ENCODE measurements at places on chromosomes 7 and 10.
A peak's percentile ranks its signal among the peaks of the same experiment; 100 is the strongest.

DNA sequence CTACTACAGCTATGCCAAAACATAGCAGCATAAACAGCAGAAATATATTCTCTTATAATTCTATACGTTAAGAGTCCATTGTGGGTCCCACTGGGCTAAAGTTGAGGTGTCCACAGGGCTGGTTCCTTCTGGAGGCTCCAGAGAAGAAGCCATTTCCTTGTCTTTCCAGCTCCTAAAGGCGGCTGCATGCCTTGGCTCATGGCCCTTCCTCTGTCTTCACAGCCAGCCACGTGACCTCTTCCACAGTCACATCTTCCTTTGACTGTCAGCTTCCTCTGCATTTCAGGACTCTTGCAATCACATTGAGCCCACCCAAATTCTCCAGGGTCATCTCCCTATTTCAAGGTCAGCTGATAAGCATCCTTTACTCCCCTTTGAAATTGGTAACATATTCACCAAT lies 17.2 kb downstream of the NACAD start:
- DNase-seq, result no peak

DNA sequence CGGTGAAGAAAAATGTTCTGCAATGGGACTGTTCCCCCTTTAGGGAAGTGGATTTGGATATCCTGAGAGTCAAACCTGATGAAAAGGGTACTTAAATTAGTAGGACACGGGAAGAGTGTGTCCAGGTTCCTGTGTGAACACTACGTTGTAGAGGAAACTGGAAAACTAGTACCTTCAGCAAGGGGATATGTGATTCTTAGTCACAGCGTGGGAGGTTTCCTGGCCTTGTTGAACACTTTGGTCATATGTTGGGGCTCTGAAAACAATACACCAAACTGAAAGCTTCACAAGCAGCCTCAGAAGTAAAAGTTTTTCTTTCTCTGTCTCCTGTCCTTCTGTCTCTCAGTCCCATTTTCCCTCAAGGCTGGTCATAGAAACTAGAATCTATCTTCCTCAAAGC lies 306.9 kb upstream of the GLI3 start:
- DNase-seq, result no peak

DNA sequence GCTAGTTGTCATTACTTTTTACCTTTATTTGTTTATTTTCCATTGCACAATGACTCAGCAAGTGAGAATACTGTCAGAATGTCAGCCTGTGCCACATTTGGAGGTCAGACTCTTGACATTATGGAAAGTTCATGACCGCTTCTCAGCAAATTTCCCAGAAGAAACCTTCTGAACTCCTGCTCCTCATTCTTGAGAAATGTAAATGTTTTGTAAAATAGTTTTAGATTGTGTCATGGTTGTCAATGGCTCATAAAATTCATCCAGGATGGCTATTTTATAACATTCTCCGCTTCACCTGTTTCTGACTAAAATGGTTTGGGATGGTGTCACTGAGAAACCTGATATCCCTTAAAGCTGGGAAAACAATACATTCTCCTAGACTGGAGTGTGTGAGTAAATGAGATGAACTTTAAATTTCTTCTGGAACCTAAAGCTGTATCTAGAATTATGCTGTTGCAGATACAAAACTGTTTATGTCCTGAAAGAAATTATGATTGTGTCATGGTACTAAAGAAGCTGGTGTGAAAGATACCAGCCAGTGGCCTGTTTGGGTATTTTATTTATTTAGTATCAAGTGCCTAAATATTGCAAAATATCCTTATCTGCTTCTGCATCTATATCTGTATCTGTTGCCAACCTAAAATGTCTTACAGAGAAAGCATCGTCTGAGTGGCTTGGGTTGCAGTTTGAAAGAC lies 671.7 kb downstream of the GATA3 start:
- no peak for DNase-seq

DNA sequence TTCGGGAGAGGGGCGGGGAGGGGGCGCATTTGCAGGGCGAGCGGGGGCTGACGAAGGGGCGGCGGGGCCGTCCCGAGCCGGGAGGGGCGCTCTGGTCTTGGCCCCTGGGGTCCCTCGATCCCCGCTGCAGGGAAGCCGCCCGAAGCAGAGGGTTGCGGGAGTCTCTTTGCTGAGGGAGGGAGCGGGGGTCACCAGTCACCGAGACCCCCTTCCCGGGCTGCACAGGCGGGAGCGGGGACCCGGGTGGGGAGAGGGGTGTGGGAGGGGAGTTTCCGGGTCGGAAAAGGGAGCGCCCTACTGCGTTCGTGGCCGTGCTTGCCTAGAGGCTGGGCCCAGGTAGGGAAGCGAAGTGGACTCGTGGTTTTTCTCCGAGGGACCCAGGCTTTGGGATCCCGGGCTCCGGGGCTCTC lies 422 bp downstream of the AP1S1 start:
- DNase-seq, result no peak

GRCh38 chr7:97270280-97270679 lies 152.8 kb downstream of the SDHAF3 start:
- no peak for DNase-seq

DNA sequence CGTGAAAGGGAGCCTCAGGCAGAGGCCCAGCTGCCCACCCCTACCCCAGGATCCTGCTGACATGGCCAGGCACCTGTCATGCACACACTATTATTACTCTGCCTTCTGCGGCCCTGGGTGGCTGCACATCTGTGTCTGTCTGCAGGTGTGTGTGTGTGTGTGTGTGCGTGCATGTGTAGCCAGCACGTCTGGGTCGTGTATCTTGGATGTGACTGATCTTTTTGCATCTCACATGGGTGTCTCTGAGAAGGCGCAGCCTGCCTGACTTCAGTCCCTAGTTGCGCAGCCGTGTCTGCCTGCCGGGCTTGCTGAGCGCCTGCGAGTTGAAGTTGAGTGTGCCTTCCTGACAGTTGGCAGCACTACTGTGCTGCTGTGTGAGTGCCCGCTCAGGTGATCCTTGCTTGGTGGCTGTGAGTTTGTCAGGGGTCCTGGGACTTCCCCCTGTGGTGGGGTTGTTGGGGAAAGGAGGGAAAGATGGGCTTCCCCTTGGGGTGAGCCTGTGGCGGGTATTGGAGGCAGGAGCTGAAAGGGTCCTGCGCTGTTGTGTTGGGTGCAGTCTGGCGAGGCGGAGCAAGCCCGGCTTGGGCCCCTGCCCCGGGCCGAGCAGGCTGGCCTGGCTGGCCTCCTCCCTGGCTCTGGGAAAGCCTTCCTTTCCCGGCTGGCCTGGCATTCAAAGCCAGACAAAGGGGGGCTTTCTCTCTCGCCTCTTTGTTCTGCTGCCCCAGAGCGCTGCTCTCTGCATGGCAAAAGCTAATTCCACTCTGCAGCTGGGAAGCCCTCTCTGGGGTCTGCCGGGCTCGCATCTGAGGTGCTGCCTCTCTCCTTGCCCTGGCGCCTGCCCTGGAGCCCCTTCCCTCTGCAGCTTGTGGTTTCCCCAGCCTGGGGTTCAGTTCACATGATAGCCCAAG lies 4.9 kb downstream of the TRIM8 start:
- no peak for DNase-seq

- no peak for DNase-seq
Observed at GRCh38 chr7:96182424-96183158, 139.3 kb downstream of the SLC25A13 start.

DNA sequence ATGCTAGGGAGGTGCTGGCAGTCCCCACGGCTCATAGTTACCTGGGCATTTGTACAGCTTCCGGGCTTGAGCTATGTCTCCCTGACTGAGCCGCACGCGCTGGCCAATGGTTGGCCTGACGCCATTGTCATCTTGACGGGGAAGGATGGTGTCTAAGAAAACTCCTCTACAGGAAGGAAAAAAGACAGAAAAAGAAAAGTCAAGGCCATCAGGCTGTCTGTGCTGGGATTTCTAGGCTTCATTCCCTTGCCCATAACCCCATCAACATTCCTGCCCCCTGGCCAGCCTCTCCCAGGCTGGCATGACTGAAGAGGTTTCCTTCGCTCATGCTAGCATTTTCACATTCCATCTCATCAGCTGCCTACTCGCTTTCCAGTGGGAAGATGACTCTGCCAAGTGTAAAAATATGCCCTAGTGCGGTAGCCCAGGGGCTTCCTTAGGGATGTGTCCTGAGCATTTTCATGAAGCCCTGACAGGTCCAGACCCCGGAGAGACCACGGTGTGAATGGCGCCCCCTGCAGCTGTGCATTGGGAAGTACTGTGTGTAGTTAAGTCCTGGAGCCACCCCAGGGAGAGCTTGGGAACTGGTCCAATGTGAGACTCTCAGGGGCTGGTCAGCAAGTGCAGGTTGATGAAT lies 54.5 kb upstream of the OPALIN start:
- no peak for DNase-seq

DNA sequence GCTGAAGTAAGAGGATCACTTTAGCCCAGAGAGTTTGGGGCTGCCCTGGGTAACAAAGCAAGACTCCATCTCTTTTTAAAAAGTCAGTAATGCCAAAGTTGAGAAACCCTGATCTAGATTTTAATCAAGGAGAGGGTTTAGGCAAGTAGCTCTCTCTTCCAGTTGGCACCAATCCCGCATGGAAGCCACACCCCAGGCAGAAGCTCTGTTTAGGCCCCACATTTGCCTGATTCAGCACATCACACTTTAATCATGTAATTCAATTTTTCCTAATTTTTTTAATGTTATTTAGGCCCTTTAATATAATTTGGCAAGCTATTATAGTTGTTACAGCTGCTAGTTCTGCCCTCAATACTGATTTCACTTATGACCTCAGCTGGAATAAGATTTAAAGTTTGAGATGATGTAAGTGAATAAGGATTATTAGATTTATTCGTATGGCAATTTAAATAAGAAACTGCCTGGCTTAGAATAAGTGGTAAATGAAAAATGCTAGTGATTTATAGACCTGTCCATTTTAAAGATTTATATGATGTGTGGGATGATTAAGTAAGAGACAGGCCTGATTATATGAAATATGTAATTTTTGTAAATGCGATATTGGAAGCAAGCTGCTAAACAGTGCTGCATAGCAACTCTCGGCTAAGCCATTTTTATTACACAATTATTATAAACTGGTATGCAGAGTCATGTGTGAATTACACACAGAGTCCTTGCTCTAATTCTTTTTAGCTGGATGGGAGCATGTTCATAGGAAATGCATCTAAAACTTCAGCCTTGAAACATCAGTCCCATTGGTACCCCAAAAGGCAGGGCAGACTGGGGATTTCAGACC lies 80.2 kb upstream of the NFE2L3 start:
- DNase-seq, result no peak

DNA sequence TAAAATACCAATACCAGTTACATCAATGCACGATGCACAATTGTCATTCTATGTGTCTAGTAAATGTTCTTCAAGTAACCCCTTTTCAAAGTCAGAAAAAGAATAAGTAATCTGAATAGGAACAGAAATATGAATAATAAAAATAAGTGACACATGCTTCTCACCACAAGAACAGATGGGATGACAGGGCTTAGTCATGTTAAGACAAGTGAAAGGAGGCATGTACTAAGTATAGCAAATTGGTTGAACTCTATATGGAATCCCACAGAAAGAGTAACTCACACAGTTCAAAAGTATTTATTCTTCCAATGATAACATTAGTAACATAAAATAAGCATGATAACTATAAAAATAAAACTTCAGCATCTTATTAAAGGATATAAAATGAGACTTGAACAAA lies 100.9 kb upstream of the TAS2R16 start:
- peak; percentile 28 for DNase-seq

DNA sequence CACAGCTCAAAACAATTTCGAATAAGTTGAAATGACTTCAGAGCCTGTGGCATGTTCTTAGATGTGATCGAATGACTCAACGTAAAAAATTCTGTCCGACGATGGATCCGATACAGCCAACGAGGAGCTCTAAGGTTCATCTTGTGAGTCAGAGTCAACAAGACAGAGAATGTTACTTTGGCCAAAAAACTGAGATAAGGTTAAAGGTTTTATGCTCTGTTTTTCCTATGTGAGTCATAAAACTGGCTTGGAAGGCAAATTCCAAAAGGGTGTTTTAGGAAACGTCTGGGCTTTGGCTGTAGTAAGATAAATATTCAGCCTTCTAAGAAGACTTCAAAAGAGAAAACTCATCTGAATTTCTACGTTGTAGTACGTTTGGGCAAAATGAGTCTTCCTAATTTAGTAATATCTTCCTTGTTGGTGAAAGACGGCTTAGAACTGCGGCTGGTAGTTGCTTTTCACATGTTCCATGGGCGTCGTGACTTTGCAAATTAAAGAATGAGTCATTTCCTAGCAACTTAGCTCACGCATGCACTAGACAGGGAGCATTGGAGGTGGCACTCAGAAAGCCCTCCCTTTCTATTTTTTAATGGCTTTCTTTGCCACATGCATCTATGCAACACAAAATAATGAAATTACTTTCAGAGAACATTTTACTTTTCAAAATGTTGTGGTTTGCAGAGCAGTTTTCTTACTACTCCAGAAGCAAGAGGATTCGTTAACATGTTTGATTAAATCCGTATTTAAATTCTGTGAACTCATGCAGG lies 28.2 kb downstream of the PFKP start:
- no peak for DNase-seq

DNA sequence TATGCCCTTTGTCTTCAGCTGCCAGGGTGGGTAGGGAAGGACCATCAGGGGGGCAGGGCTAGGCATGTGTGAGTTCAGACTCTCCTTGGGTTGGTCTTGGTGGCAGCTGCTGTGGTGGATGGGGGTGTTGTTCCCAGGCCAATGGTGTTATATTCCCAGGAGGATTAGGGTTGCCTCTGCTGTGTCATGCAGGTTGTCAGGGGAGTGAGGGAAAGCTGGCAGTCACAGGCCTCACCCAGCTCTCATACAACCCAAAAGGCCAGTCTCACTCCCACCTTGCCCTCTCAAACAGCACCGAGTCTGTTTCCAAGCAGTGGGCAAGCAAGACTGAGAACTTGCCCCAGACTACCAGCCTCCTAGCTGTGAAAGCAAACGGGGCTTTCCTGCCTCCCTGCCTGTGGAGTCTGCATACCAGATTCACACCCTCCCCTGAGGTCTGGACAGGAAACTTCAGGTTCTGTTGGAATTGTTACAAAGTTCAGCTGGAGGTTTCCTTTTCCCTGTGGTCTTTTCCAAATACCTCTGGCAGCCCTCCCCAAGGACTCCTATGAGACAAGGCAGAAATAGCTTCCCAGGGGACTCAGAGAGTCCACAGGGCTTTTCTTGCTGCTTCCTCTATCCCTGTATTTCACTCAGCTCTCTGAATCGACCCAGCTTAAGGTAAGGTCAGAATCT lies 1.4 kb downstream of the HYAL4 start:
- DNase-seq, result peak; percentile 66

DNA sequence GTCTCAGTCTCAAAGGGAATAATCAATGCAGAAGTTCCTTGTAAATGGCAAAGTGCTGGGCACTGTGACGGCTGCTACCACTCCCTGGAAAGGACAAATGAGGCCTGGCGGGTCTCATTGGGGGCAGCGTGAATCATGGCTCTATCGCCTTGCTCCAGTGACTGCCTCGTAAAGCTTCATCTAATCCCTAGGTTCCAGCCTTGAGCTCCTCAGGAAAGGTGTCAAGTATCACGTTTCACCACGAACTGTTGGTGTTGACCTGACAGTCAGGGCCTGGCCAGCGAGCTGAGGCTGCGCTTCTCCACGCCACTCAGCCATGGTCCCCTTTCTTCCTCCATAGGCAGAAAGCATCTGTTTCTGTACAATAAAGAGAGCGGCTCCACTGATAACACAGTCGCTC lies 126.7 kb upstream of the ZNF32 start:
- DNase-seq, result peak; percentile 1

DNA sequence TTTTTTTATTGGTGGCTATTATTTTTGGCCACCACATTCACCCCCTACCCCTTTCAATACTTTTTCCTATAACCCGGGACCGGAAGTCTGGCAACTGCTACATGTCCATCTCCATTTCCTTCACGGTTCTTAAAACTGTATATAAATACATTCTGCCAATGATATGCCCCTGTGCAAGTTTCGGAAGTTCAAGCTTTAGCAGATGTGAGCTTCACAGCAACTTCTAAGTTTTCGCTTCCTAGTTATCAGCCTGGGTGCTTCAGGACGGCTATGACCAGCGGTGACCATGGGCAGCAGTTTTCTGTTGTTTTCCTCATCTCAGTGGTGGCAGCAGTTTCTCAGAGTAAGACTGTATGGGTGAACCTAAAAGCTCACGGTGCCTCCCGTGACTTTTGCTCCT lies 153.5 kb upstream of the NFE2L3 start:
- DNase-seq, result no peak
